ENCODE measurements at places on chromosomes 12 and 14.

GRCh38 chr12:69091442-69092017, 147.8 kb upstream of the CPSF6 start:
- no peak for DNase-seq

GRCh38 chr12:108090107-108090899, 38.8 kb upstream of the WSCD2 start:
- no peak for DNase-seq

DNA sequence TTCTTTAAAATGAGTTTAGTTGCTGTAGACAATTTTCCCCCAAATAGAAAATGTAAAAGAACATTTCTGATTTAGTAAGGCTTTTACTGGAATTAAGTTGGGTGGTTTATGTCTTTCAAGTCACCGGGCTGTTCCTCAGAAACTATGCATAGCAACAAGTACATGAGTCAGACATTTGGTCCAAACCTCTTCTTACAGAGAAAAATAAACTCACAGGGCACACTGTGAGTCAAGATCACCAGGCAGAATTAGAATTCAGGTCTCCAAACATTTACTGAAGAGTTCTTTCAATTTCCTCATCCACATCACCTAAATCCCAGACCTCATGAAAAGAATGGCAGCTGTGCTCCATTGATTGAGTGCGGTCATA, 476.1 kb upstream of the SOX5 start:
- no peak for DNase-seq

GRCh38 chr12:109029411-109029810, 8.5 kb upstream of the SVOP start:
- no peak for DNase-seq

GRCh38 chr12:69397978-69398377, 38.4 kb downstream of the YEATS4 start:
- no peak for DNase-seq

GRCh38 chr12:98998697-98999299, 353.7 kb downstream of the APAF1 start:
- DNase-seq: peak; percentile 19

- DNase-seq: peak; percentile 36
Measured at GRCh38 chr14:96285667-96286066, 29.7 kb downstream of the BDKRB1 start.

- DNase-seq: peak; percentile 22
Measured at GRCh38 chr14:73943083-73943482, 6.8 kb downstream of the FAM161B start.

GRCh38 chr14:45793081-45793480, 540.1 kb upstream of the MIS18BP1 start:
- DNase-seq: no peak

DNA sequence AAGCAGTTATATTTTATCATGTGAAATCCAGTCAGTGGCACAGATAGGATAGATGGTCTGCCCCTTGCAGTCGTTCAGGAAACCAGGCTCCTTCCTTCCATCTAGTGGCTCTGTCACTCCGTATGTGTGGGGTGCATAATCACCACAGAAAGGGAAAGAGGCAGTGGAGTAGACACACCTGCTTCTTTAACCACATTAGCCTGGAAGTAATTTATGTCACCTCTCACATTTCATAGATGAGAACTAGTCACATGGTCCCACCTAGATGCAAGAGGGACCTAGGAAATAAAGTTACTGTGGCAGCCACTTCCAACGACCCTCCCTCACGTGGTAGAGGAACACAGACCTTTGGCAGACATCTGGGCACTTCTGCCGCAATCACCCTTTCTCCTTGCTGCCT, 14.2 kb upstream of the RNU6-8 start:
- no peak for DNase-seq

DNA sequence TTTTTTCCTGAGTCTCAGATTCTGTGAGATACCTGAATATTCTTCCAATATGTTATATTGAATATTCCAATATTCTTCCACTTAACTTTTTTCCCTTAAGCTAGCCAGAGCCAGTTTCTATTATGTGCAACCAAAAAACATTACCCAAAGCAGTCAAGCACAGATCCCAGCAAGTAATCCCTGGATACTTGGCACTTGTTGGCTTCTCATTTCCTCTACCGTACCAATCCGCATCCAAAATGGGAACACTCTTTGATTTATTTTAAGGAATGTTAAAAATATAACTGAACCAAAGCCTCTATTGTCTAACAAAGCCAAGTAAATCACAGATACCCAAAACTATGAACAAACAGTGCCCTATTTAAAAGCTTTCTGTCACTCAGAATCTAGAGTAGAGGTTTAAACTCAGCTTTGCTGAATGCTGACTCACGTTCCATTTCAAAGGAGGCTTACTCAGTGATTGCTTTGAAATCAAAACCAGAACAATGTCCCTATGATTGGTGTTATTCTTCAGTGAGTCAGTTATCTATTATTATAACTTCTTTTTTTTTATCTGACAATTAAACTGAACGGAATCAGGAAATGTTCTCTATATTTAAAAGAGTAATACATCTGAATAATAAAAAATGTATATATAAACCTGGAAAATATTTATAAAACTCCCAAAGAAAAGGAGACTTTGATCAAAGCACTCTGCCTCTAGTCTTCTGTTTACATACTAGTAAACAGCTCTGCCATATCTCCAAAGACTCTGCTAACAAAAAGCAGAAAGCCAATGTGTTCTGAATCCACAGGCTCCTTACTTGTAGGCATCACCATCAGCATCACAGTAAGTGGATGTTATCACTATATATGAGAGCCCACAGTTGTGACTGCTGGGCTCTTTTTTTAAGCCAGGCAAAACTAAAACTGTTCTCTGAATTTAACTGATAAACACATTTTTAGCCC, 360.8 kb downstream of the CCDC91 start:
- no peak for DNase-seq

DNA sequence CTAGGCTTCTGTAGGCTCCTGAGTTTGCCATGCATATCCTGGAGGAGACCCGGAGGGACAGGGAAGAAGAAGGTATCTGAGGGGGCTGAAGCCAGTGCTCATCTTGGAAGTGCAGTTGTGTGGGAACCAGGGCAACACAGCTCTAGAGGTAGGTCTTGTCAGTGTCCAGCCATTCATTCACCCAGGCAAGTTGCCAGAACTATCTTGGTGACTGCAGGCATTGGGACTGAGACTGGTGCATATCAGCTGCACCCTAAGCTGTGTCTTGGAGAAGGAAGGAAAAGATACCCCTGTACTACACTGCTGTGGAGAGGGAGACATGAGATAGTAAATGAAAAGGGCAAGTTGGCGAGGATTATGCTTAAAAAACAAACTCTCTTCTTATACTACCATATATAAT, 4.9 kb upstream of the WIF1 start:
- DNase-seq: no peak

- no peak for DNase-seq
Measured at GRCh38 chr14:53444677-53445312, 291.7 kb upstream of the DDHD1 start.

DNA sequence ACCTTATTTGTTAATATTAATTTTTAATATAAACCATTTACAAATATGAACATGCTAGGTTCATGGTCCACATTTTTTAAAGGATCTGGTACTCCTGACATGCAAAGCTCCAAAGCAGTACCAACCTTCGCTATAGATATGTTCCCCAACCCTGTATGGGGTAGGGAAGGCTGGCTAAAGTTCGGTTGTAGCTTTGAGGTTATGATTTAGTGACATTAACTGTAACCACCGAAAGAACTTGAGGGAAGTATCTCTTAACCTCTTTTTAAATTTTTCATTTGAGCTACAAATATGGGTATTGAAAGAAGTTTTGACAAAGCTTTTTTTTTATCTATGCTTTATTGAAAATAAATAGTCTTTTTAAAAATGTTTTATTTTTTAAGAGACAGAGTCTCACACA, 115.5 kb downstream of the DYRK2 start:
- DNase-seq: no peak

- DNase-seq: no peak
Measured at GRCh38 chr12:42469355-42470175, 120.0 kb downstream of the PRICKLE1 start.

DNA sequence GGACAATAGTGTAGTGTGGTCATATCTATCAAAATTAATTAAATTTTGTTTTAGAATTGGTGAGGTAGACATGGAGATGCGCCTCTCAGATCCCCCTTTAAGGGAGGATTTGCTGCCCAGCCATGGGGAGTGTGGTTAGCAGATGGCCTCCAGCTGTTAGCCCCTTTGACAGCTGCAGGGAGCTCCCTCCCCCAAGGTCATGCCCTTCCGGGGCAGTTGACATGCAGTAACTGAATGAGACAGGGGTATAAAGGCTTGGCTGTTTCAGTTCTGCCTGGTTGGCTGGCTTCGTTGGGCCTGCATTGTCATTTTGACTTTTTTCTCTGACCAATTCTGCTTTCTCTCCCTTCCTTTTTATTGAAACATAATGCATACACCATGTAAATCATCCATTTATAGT, 291.5 kb upstream of the SRRM4 start:
- no peak for DNase-seq

- DNase-seq: no peak
Measured at GRCh38 chr12:27000961-27001360, 13.2 kb downstream of the TM7SF3 start.

GRCh38 chr12:97223419-97223818, 239.2 kb upstream of the RMST start:
- DNase-seq: no peak

- DNase-seq: no peak
Measured at GRCh38 chr12:103350116-103350515, 145.7 kb downstream of the C12orf42 start.

DNA sequence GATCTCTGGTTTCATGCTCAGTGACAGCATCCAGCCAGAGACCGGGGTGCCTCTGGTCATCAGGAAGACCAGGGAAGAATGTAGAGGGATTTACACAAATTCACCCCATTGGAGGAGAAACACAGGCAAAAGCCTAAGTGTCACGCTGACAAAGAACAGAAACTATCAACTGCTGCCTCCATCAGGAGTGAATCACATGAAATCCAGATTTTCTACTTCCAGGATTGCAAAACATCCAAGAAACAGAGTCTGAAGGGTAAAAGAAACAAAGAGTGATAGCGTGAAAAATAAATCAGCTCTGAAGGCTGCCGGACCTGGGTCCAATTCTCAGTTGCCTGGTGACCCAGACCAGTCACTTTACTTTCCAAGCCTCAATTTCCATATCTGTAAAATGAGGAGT, 136.1 kb upstream of the MAP1LC3B2 start:
- peak; percentile 85 for DNase-seq

GRCh38 chr12:106082216-106083175, 56.3 kb downstream of the NUAK1 start:
- DNase-seq: no peak

DNA sequence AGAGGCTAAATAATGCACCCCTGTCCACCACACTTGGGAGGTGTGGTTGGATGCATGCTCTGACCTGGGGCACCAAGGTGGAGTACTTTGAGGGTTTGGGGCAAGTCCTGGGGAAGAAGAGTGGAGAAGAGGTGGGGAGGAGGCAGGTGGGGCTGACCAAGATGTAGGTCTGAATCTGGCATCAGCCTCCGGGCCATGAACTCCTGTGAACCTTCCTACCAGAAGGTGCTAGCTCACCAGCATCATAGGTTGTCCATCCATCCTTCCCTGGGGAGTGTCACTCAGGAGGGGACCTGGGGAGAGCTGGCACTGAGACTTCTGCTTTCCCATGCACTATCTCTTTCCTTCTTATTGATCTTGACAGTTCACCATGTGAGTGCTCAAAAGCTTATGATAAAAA, 13.6 kb upstream of the EMP1 start:
- no peak for DNase-seq

DNA sequence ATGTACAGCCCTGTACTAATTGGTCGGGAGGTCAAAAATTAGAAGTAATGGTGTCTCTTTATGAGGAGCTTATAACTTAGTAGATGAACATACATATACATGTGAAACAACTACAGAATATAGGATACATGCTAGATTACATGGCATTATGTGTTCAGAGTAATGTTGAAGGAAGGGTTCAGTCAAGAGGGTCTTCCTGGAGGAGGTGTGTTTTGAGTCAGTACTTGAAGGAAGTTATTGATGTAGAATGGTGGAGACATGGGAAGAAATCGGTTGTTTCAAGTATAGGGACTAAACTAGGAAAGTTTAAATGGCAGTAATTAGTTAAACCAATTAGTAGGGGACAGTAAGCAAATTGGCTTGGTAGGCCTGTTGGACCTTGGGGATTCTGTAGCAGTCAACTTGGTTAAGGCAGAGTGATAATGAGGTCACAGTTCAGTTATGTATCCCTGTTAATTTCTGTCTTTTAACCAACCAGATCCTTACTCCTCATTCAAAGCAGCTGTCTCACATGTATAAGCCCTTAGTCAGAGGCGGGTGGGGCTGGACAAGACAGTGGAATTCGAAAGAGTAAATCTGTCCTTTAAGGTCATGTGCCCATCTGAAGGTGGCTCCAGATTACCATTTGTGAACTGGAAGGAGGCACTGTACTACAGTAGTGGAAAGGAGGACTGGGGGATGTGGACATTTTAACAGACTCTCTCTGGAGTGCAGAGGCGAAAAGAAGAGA, 3.5 kb upstream of the ANKRD52 start:
- DNase-seq: no peak

- no peak for DNase-seq
Measured at GRCh38 chr12:95882080-95882479, 23.3 kb downstream of the SNRPF start.

DNA sequence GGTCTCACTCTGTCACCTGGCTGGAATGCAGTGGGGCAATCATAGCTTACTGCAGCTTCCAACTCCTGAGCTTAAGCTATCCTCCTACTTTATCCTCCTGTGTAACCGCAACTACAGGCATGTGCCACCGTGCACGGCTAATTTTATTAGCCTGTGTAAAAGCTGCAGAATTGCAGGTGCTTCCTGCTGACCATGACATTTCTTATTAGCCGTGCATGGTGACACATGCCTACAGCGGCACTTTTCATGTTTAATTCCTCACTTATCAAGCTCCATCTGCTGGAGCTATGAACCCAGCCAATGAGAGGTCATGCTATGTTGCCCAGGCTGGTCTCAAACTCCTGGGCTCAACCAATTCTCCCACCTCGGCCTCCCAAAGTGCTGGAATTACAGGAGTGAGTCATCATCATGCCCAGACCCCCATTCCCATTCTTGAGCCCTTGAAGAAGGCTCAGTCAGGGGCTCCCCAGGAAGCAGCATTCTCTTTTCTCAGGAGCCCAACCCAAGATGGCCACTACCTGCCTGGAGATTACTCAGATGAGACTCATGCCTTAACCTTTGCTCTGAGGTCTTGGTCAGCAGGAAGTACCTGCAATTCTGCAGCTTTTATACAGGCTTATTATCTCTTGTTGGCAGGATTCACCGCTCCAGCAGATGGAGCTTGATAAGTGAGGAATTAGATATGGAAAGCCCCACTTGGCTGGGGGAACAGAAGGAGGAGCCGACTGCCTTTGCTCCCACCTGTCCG, 503.2 kb downstream of the MED13L start:
- DNase-seq: no peak

GRCh38 chr14:34012978-34013720, 62.3 kb upstream of the EGLN3 start:
- DNase-seq: no peak

- DNase-seq: no peak
Measured at GRCh38 chr14:105898482-105899010, 372.2 kb downstream of the TMEM121 start.
